Ovary (tissue), 10 donors: ENCODE measurements at places on chromosomes 5 and 9. TPM values are rescaled to one million over a fixed set of nuclear protein-coding genes. Genes with fewer than 3 reads are reported as not detected.

GRCh38 chr9:74949859-74950855, 2.6 kb downstream of the C9orf40 start:
- DNase-seq: no peak

The KCNMB1 gene
- total RNA-seq: 13.6 TPM

The OR13C9 gene
- total RNA-seq: not detected

DNA sequence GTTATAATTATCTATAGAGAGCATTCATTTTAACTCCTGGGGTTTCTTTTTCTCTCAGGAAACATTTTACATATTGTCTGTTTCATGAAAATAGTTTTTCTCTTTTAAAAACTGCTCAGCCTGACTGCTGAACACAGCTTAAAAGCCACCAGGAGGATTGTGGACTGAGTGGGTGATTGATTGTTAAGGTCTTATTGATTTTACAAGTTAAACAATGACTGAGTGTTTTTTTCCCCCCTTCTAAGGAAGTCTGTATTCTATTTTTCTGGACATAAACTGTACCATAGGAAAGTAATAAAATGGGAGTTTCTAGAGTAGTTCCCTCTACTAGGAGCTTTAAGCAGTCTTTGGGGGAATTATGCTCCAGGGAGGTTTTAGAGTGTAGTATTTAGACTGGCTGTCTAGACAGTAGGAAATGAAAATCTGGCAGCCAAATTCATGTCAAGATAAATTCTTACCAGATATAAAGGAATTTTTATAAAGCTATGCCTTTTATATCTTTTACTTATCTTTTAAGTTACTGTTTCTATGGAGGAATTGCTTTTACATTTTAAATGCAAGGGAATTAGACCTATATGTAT, 463.9 kb downstream of the PRR16 start:
- DNase-seq: no peak

The SLC6A19 gene
- 1.5 TPM for total RNA-seq

The GRM6 gene
- not detected for total RNA-seq
